ENCODE measurements at places on chromosomes 12 and 14. TPM values are rescaled to one million over a fixed set of nuclear protein-coding genes. Genes with fewer than 3 reads are reported as not detected.

DNA sequence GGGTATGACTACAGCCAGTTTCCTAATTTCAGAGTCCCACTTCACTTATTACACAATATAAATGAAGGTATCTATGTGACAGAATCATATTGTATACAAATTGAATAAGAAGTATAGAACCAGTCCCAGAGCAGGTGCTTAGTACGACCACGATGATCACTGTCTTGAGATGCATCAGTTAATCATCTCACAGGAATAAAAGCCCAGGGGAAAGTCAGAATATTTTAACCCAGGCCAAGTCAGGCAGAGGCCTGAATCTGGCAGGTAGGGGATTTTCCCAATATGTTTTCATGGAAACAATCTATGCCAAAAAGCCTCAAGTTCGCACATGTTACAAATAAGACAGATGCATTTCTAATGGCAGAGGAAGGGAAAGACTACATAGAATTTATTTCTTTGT is 758.4 kb downstream of the BCL11B start:
- H3K4me3 ChIP-seq, result no peak overlapping the region
- H3K36me3 ChIP-seq, result no peaks in the 10 kb centered on the region
- H3K4me1 ChIP-seq, result no peaks in the 10 kb centered on the region
- DNase-seq, result no peak
- no peak overlapping the region for H3K27ac ChIP-seq
- no peaks in the 10 kb centered on the region for H3K27me3 ChIP-seq

- DNase-seq, result no peak
- H3K27ac ChIP-seq, result no peak overlapping the region
- no peaks in the 10 kb centered on the region for H3K4me1 ChIP-seq
- H3K4me3 ChIP-seq, result no peak overlapping the region
- H3K36me3 ChIP-seq, result peaks cover 11% of the 10 kb centered on the region
These were observed 14.6 kb downstream of the C14orf132 start for GRCh38 chr14:96053600-96054381.

The ASCL1 gene
- total RNA-seq, result 0.20 TPM

The ACSM4 gene
- not detected for total RNA-seq

All from H9 (cell line).